ENCODE measurements at places on chromosomes 16 and 17.
A peak's percentile ranks its signal among the peaks of the same experiment; 100 is the strongest.

DNA sequence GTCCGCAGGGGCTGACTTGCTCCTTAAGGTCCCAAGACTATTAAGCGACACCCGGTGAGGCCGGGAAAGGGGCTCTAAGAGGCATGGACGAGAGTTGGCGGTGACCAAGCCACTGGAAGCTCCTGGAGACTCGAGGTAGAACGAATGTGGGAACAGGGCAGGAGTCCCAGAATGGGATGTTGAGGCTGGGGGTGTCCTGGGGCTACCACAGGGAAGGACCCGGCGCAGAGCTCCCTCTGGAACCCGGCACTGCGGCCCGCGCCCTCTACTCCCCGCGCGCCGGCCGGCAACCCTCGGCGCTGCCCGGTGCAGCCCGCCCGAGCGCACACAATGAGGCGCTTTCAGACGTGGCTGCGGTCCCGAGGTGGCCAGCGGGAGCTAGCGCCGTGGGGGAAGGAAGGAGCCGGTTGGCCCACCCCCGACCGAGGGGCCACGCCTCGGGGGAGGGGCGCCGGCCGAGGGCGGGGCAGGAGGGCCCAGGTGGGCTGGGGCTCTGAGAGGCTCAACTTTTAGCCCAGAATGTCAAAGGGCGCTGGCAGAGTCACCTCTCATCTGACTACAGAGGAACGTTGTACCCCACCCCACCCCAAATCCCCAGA is at the start of gene CHST6:
CHST6 (minus strand) TSS at position 366 of the 599 bp plus-strand sequence. CDS start 15,613 bp downstream, outside the sequence.
- DNase-seq = no peak

DNA sequence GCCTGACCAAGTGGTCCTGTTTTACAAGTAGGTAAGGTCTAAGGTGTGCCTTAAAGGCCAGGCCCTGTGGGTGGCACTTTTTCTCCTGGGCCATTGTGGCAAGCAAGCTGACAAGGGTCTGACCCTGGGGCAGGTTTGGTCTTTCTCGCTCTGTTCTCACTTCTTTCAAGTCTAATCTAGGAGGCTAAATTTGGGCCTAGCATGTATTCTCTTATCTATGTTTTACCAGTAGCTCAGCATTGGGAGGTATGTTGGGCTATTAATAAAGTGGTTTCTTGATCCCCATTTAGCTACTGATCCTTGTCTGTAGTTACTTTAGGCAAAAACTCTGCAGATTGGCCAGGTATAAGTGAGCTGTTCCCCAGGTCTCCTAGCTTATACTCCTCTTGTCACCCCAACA is 77.7 kb downstream of the DNAH3 start:
- no peak for DNase-seq

GRCh38 chr17:50200457-50201275 is 765 bp downstream of the COL1A1 start:
- DNase-seq = no peak

DNA sequence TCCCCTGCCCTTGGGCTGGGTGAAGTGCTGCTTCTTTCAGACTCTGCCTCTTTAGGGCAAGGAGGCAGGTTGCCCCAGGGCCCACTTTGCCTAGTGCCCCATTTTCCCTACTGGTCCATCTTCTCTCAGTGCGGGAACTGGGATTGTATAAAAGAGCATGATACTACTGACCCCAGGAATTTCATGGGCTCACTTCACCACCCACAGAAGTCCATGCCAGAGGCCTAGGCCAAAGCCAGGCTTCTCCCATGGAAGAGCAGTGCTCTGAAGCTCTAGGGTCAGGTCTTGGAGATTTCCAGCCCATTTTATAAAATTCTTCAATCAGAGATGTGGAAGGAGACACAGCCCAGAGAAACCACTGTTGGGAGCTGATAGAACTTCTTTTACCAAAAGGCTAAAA is 5.7 kb downstream of the CACNG1 start:
- no peak for DNase-seq

DNA sequence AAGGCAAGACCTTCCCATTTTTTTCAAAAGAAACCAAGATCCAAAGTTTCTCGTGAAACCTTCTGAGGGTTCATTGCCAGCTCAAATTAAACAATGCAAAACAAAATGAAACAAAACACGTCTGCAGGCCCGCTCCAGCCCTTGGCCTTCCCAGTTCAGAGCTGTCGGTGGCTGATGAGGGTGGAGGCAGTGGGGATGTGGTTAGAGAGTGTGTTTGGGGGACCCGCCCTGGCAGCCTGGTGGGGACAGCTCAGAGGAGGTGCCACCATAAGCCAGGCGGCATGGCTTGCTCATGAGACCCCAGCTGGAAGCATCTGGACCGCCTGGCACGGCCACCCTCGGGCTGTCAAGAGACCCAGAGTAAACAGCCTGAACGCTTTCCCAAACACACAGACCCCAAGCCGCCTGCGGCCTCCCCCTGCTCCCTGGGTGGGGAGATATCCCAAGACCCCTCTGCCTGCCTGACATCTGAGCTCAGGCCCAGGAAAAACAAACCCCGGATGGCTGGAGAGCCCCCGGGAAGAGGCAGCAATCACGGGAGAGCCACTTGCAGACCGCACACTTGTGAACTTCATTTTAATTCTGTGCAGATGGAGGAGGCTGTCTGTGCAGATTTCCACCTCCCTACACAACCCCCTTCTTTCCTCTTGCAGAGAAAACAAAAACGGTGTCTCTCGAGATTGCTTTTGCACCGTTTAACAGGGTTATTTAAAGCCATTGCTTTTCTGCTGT is 35.4 kb upstream of the LITAF start:
- no peak for DNase-seq

- no peak for DNase-seq
Measured at GRCh38 chr17:61862105-61862574, 1.2 kb downstream of the BRIP1 start.

DNA sequence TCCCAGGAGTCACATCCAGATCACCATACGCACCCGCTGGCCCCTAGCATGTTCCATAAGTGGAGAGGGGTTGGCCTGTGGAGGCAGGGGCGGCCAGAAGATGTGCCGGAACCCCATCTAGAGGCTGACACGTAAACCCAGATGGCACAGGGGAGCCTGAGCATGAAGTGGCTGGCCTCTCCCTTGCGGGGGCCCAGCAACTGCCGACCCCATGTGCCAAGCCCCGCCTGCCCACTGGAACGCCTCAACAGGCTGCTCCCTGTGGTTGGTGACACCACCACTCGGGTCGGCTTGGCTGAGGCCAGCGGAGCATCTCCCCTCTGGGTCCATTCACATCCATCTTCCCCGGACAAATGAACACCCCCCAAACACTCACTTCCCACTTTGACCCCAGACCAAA is 9.5 kb downstream of the BCAR1 start:
- DNase-seq = no peak

GRCh38 chr16:80081846-80082245 is 458.9 kb upstream of the DYNLRB2 start:
- DNase-seq = no peak

- DNase-seq = no peak
Measured at GRCh38 chr17:78428025-78428575, 49.7 kb downstream of the PGS1 start.

DNA sequence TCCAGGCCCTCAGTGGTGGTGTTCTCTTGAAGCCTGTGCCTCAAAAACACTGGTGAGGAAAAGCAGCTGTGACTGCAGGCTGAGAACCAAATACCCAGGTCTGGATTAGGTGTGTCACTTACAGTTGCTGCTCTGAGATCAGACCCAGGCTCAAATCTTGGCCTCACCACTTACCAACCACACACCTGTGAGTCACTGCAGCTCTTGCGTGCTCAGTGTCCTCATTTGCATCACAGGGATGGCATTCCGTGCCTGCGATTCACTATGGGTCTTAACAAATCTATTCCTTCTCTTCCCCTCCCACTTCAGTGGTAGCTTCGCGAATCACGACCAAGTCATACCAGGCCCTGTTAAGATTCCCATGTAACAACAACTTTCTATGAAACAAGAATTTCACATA is 233.4 kb upstream of the HSBP1 start:
- no peak for DNase-seq

GRCh38 chr17:51435641-51436091 is 175.3 kb downstream of the UTP18 start:
- no peak for DNase-seq

- no peak for DNase-seq
Measured at GRCh38 chr17:81537343-81537855, 9.2 kb downstream of the FSCN2 start.

GRCh38 chr16:89242795-89243200 is 25.3 kb downstream of the ZNF778 start:
- no peak for DNase-seq

GRCh38 chr17:65633988-65634387 is 72.5 kb upstream of the AXIN2 start:
- no peak for DNase-seq

DNA sequence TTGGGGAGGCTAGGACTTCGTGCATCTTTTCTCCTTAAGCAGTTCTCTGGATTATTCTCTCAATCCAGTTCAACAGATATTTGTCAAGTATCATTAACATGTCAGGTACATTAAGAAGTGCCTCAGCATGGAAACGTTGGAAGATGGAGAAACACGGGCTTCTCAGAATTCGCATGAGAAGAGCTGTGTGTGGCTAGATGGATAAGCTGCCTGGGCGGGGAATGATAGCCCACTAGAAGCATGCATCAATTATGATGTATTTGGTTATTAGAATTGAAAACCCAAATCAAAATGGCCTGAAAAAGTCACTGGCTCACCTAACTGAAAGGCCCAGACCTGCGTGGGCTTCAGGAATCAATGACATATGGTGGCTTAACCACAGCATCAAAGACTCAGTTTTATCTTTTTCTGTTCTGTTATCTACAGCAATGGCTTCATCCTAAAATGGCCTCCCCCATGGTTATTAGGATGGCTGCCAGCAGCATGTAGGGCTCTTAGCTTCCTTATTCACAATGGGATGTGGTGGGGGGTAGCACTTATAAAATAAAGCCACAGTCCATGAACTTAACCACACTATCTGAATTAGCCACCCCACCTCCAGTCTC is 43.9 kb downstream of the MMD start:
- DNase-seq = no peak

DNA sequence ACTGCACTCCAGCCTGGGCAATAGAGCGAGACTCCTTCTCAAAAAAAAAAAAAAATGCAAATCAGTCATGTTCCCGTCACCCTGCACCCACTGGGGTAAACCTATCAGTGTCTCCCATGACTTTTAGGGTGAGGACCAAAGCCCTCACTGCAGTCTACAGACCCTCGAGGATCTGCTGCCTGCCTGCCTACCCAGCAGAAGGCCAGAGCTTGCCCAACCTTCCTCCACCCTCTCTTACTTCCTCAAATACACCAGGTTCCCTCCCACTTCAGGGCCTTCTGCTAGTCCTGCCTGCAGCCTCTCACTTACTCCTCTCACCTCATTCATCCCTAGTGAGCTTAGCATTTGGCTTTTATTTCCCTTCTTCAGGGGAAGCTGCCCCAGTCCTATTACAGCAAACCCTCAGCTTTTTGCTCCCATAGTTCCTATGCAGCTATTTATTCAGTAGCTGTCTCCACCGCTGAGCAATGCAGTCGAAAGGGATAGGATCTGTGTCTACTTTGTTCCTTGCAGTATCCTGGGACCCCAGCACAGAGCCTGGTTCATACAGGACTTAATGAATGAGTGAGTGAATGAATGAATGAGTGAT is 17.8 kb upstream of the TOB1 start:
- no peak for DNase-seq

GRCh38 chr17:19494961-19495806 is 38.5 kb upstream of the SLC47A1 start:
- DNase-seq = no peak

DNA sequence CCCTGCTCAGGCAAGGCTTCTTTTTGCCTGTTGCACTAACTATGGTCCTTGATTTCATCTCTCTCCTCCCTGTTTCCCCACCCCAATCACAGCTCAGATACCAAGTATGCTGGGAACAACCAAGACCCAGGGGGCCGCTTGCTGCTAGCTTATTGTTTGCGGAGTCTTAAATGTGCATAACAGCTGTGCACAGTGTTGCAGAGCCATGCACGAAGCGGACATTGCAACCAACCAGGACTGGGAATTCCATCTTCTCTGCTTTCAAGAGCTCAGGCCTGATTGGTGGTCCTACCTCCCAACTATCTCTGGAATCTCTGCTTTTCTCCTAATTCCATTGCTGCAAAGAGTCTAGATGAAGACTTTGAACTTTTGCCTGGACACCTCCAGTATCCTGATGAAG is 281.3 kb upstream of the TNRC6C start:
- no peak for DNase-seq

GRCh38 chr17:16267174-16267573 is 50.2 kb downstream of the PIGL start:
- DNase-seq = no peak

GRCh38 chr17:968812-969730 is 10.5 kb downstream of the NXN start:
- no peak for DNase-seq

- DNase-seq = no peak
Measured at GRCh38 chr17:10612957-10613744, 44.0 kb downstream of the MYH3 start.

DNA sequence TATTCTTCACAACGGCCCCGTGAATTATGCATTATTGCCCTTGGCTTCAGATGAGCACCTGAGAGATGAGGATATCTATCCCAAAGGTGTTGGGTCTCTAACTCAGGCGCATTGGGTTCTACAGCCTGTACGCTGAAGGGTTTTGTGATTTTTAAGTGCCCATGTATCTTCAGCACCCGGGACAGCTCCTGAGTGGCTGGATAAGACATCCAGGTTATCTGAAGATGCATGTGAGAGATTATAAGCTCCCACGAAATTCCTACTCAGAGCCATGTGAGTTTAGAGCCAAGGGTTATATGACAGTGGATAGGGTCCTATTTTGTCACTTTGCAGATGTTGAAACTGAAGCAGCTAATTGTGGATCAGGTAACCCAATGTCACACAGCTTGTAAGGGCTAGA is 612.3 kb upstream of the EEF2KMT start:
- no peak for DNase-seq

DNA sequence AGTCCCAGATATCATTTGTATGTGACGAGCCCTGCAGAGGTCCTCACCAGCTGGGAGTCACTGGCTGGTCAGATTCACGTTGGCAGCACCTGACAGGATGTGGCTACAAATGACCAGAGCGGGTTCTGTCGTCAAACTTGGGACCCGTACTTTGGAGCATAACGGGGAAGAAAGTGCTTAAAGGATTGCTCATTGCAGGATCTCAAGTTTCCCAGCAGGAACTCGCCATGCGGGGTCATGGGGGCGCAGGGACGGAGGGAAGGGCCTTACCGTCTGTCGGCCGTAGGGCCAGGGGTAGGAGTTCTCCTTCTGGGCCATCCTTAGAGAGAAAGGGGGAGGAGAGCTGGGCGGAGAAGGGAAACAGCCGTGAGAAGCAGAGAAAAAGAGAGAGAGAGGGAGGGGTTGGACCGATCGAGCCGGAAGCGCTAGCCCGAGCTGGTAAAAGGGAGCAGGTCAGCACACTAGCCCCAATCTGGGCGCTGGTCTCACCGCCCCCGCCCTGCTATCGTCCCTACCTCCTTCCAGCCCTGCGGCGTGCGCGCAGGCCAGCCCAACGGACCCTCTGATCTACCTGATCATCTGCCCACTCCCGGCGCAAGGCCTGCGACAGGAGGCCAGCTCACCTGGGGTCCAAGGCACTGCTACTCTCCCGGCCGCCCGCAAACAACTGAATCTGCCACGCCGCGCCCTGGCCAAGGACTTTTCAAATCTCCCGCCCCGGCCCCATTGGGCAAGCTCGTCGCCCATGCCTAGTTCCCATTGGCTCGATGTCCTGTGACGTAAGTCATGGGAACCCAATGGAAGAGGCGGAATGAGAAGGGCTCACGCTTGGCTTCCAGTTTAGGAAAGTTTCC is at the start of gene AURKB:
AURKB (minus strand) TSS at position 669 of the 854 bp plus-strand sequence; CDS start at position 318, 351 bp downstream.
- peak; percentile 47 for DNase-seq

- no peak for DNase-seq
Measured at GRCh38 chr17:76370261-76370993, 14.0 kb upstream of the SPHK1 start.

Measured in NCI-H1417 treated with DMSO at 0.1 percent for 48 hours (cell line).